ENCODE measurements at places on chromosomes 2 and 18. TPM values are rescaled to one million over a fixed set of nuclear protein-coding genes. Genes with fewer than 3 reads are reported as not detected.
A peak's percentile ranks its signal among the peaks of the same experiment; 100 is the strongest.

IL1R2 gene
- 14.0 TPM for total RNA-seq

PREB gene
- 48.8 TPM for total RNA-seq

PROC gene
- not detected for total RNA-seq

DNA sequence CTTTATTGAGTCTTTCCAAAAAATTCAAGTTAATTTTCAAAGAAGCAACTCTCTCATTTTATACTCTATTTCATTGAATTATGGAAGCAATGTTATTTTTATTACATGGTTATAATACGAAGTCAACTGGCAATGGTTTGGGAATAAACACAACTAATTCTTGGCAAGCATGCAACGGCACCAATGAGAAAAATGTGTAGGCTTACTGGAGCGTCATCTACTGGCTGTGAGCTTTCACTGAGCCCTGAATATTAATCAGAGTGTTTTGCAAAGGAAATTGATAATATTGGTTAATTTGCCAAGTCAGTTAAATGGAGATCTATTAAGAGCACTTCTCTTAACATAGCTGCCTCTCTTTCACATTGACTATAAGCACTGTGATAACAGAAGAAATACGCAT is 163.9 kb downstream of the IKZF2 start:
- no peaks in the 10 kb centered on the region for H3K4me1 ChIP-seq
- ATAC-seq, result no peak
- no peaks in the 10 kb centered on the region for H3K36me3 ChIP-seq

- ATAC-seq, result no peak
- no peak overlapping the region for H3K27ac ChIP-seq
- no peaks in the 10 kb centered on the region for H3K36me3 ChIP-seq
- no peaks in the 10 kb centered on the region for H3K4me1 ChIP-seq
Measured at GRCh38 chr2:121793816-121794215, 38.4 kb downstream of the TSN start.

DNA sequence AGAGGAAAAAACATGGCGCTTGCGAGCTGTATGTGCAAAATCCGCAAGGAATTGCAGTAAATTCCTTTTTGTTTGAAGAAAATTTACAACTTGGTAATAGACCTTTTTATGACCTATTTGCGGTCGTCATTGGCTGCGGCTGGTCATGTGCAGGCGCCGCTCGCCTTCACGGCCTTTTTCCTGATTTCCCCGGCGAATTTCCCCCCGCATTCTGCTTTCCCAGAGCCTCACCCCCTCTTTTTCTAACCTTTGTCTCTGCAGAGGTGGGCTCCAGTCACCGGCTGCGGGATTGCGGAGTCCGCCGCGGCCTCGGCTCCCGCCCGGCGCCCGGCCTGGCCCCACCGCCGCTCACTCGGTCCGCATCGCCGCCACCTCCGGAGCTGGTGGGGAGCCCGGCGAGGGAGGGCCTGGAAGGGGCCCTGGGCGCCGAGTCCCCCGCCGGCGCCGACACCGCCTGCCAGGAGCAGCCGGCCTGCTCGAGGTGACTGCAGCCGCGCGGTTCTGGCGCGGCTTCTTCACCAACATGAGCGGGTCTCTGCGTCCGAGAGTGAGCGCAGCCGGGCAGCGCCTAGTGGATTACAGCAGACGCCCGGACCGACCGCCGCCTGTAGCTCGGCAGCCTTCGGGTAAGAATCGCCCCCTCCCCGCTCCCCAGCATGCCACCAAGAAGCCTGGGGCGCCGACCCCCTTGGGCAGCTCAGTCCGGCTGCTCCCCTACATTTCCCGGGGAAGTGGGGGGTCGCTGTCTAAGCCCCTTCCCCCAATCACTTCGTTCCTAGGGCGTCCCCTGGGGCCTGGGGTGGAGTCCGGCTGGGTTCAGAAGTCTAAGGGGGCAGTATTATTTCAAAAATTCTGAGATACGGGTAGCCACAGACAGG is 7.1 kb downstream of the HOXD8 start:
- peak overlapping the region; percentile 63 for H3K27ac ChIP-seq
- peak overlapping the region; percentile 10 for H3K4me3 ChIP-seq
- peak; percentile 26 for ATAC-seq
- H3K4me1 ChIP-seq, result no peaks in the 10 kb centered on the region
- H3K36me3 ChIP-seq, result no peaks in the 10 kb centered on the region

DNA sequence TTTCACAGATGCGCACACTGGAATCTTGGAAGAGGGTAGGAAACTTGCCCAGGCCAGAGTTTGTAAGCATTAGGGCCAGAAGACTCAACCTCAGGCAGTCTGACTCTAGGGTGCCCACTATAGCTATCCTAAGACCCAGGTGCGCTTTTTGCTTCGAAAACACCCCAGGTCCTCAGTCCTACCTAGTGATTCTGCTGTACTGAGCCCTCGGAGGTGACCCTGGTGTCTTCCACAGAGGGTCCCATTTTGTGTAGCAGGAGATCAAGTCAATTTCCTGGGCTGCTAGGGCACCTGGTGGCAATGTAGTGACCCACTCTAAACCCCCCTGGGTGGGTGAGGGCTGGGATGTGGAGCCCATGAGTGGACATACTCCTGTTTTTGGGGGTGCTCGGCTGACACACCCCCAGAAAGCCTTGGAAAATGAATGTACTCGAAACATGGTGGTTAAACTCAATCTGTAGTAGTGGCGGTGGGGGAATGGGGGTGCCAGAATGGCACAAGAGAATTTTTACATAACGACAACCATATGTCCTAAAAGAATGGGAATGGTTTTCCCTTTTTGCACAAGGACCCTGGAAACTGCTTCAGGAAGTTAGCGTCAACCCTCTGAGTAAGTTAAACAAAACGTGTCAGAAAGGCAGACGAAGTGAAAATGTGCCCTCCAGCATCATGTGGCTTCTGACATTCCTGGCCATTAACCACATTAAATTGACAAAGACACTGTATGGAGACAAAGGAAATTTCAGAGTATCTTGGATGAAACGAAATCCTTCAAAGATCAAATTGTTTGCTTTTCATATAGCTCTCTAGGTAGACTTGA is 218.0 kb upstream of the COPS8 start:
- H3K4me1 ChIP-seq, result peaks cover 6% of the 10 kb centered on the region
- peaks cover 4% of the 10 kb centered on the region for H3K27me3 ChIP-seq
- no peaks in the 10 kb centered on the region for H3K36me3 ChIP-seq

DNA sequence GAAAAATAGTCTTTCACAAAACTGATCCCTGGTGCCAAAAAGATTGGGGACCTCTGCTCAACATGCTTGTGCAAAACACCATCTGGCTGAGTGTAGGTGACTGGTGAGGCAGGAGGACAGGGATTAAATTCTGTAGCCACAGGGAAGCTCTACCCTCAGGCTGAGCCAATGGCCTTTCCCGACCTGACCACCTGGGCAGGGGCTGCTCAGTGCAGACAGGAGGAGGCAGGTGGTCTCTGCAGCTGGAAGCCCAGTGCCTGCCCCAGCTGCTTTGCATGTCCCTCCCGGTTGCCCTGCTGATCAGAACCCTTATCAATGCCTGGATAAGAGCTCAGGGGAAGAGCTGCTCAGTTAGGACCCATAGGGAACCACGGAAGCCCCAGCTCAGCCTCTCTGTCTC is 235.3 kb downstream of the ANKRD36 start:
- H3K27me3 ChIP-seq, result peaks cover 13% of the 10 kb centered on the region
- H3K4me1 ChIP-seq, result no peaks in the 10 kb centered on the region
- no peak for ATAC-seq
- H3K4me3 ChIP-seq, result no peak overlapping the region
- no peak overlapping the region for H3K27ac ChIP-seq
- H3K36me3 ChIP-seq, result no peaks in the 10 kb centered on the region

DNA sequence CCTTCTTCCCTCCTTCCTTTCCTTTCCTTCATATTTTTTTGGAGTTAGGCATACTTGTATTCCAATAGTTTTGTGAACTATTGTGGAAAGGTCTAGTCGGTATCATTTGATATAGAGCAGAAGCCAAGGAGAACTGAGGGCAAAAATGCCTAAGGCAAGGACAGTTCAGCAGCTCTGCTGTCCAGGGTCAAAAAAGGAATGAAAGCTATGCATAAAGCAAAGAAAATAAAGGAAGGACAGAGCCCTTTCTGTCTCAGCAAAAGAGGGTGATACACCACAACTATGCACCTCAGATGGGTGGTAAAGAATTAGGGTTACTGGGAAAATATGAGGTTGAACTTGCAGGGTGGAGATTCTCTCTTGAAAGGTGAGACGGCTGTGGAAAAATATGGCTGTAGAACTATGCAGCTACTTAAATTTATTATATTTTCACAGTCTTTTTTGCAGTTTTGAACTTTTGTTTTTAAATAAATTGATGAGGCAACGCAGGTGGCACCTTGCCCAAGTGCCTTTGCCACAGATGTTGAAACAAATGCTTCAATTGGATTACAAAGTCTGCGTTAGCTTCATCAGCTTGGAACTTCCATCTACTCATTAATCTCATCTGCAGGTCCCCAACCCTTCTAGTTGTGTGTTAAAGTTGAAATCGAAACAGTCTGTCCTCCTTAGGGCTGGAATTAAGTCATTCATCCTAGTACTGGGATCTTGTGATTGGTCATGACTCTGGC is 20.8 kb downstream of the LHCGR start:
- no peak for ATAC-seq
- no peak overlapping the region for H3K27ac ChIP-seq
- H3K4me1 ChIP-seq, result no peaks in the 10 kb centered on the region
- no peaks in the 10 kb centered on the region for H3K27me3 ChIP-seq
- no peak overlapping the region for H3K4me3 ChIP-seq

GRCh38 chr2:74461187-74462053 is 3.2 kb downstream of the WBP1 start:
- H3K27me3 ChIP-seq, result no peaks in the 10 kb centered on the region
- H3K4me1 ChIP-seq, result peaks cover 46% of the 10 kb centered on the region

All from gastroesophageal sphincter (tissue), 4 donors.